ENCODE measurements at places on chromosomes 2 and 18.

DNA sequence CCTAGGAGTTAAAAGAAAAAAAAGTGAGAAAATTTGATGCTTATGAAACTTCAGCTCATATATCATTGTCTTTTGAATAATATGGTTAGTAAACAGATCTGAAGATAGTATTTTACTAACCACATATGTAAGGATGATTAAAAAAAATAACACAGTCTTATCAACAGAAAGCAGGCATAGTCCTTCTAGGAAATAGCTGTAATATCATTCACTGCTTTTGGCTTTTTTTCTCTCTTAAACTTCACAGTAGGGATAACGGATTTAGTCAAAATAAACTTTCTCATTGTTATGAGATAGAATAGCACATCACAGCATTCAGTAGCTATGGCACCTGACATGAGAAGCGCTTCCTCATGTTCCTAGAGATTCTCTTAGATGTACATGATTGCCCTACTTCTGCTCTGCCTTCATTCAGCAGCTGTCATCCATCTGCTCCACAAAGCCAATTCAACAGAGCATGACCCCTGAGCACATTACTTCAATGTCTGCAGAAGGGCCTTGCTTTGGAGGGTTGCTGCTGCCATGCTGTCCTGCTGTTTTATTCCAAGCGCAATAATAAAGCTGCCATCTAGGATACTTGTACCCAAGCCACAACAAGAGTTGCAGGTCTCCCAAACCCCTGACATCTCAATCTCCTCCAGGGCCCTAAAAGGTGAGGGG is 67.0 kb downstream of the TTC21B start:
- DNase-seq: no peak

- DNase-seq: no peak
Measured at GRCh38 chr2:218436992-218437391, 18.1 kb downstream of the VIL1 start.

DNA sequence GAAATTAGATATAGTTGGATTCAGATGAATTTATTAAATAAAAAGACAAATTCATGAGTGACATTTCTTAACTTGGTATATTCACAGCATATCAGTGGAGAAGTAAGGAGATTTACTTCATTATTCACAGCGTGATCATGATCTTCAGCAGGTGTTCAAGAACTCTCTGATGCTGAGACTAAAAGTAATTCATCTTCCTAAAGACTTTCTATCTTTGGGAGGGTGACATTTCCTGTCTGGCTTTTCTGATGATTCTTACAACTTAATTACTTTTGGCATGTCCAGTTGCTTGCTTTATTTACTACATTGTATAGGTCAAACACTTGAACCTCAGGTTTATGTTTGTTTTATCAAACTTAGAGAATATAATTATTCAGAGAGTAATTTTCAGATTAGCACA is 224.6 kb downstream of the PLCL1 start:
- DNase-seq: no peak

DNA sequence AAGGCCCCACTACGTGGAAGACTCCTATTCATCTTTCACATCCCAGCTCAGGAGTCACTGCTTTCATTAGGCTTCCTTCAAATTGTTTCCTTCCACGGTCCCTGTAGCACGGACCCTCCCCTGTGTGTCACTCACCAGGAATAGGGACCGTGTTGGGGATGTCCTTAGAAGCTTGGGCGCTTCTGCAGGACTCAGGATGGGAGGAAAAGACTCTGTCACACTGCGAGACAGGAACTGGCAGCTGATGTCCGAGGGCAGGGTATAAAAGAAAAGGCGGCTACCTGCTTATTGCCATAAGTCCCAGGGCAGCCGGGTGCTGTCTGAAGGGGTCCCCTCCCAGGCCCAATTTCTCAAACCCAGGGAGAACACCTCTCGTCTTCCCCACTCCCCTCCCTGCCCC is 79.1 kb downstream of the BCL2L11 start:
- DNase-seq: no peak

DNA sequence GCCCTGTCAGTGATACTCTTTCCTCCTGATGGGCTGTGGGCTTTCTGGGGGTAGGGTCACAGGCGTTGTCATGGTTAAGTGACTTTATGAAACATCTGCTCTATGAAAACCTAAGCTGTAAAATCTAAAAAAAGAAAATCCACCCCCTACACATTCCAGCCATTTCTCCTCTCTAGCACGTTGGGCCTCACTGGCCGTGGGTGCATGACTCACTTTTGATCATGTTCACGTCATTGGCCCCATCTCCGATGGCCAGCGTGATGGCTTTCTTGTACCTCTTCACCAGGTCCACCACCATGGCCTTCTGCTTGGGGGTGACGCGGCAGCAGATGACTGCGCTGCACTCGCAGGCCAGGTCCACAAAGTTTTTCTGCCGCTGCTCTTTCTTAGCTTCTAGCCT is 39.3 kb upstream of the NARS1 start:
- DNase-seq: no peak

DNA sequence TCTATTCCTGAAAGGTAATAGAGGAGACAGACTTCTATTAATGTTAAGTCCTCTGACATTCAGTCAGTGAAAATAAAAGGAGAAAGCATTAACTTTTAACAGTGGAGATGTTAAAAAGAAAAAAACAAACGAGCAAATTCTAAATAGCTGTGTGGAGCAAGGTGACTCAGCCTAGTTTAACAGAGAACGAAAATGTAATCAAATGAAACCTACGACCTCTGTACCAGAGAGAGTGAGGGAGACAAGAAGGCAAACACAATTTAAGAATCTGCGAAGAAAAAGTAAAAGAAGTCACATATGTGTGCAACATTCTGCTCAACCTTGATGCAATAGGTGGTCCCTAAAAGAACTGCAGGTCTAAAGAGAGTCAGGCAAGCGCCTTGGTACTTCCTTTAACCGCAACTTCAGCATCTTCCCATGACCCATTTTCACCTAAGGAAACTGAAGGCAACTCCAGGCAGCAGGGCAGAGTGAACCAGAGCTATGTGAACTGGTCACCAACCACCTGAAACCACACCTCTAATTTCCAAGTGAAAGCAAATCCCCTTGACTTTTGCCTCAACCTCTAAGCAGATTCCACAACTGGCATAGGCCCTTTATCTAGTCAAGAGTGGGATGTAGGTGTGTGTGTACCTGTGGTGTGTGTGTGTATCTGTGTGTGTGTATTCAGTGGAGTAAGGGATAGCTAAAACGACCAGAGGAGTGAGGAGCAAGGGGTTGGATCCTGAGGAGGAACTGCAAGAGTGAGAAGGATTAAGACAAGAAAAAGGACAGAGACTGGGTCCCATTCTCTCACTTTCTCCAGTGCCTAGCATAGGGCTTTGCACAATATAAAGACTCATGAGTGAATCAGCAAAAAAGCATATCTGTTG is 43.0 kb downstream of the FIGN start:
- DNase-seq: no peak

DNA sequence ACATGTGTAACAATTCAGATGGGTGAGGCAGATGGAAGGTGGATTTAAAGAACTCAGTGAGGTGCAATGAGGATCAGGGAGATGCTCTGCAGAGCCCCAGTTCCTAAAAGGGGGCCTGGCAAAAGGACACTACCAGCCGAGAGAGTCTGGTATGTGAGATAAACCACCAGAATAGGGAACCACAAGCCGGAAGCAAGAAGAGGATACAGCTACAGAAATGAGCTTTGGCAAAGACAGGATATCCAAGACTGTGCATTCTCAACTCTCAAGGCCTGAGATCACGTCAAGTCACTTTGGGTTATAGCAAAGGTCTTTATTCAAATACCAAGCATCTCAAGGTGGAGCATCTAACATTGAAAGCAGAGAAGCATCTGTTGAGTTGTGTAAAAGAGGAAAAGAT is 293.5 kb downstream of the ARHGAP15 start:
- DNase-seq: no peak

DNA sequence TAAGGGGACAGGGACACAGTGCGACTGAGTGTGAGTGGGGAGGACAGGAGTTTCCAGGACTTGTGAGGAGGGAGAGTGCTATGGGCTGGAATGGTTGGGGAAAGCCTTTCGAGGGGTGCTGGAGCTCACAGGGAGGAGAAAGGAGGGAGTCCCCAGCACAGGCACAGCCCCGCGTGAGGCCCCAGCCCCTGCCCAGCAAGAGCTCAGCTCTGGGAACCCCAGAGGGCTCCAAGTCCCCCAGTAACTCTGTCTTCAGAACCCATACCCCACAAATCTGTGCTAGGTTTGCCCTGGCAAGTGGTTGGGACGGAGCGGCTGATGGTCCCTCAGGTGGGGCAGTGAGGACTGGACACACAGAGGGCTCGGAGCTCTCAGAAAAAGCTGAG is 75.4 kb downstream of the SFXN5 start:
- no peak for DNase-seq

GRCh38 chr2:29246383-29247300 is 131.4 kb downstream of the CLIP4 start:
- DNase-seq: no peak

DNA sequence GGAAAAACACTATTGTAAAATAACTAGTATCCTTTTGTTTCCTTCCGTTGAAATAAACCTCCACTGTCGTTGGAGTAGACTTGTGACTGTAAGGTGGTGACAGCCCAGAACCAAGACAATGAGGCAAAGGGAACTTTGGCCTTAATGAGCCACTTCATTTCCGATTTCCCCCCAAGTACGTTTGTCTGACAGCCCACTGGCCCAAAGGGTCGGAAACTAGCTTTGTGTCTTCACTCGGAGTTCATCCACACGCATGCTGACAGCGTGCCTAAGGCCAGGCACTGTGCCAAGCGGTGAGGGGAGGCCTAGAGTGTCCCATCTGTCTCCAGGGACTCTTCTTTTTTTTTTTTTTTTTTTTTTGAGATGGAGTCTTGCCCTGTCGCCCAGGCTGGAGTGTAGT is 21.0 kb downstream of the HJURP start:
- DNase-seq: no peak

- DNase-seq: no peak
Measured at GRCh38 chr2:202763916-202764315, 107.7 kb downstream of the ICA1L start.

GRCh38 chr2:167924556-167924955 is 322.8 kb downstream of the STK39 start:
- DNase-seq: no peak

- peak; percentile 63 for DNase-seq
Measured at GRCh38 chr2:28958689-28959088, 22.4 kb upstream of the TOGARAM2 start.

GRCh38 chr2:143355870-143356269 is 226.7 kb downstream of the ARHGAP15 start:
- no peak for DNase-seq

DNA sequence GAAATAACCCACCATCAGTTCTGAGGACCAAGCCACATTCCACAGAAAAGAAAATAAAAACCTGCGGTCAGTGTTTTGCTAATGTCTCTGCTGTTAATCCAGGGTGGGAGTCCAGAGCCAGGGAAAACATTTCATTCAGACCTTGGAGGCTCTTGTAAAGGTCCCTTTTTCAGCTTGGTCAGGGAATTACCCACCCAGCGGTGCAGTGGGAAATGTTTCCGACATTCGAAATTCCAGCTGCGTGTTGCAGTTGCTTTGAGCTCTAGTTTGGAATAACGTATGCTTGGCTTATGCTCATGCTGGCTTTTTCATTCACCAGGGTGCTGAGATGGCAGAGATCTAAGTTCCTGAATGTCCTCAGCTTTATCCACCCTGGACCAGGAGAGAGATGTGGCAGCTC is 219.1 kb downstream of the TRIB2 start:
- DNase-seq: no peak

- no peak for DNase-seq
Measured at GRCh38 chr2:189092936-189093335, 86.6 kb downstream of the COL5A2 start.

DNA sequence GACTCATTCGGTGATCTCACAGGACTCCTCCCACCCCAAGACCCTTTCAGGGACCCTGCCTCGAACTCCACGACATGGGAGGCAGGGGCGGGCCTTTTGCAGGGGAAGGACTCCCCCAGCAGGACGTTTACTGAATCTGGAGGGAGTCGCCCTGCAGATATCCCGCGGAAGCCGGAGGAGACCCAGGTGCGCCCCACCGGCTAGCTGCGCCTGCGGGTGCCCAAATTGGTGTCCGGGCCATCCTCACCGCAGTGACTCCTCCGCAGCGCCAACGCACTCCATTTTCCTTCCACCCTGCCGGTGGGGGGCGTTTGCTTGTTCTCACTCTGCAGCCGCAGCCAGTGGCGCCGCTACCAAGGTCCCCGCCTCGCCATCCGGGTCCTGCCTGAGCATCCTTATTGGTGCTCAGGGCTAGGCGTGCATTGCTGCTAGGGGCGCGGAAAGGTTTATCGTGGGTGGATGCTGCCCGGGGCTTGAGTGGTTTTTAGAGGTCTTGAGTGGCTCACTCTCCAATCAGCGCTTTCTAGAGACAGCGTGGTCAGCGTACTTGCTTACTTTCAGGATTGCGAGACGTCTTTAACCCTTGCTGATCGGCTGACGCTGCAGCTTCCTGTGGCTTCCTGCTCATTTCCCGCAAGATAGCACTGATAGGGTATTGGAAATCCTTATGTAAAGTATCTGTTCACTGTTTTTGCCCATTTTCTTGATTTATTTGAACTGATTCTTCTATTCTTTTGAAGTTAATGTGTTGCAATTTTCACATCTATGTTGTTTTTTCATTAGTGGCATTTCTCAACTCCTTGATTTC is 81.4 kb downstream of the BIN1 start:
- DNase-seq: peak; percentile 57

- no peak for DNase-seq
Measured at GRCh38 chr2:25480561-25480960, 138.8 kb upstream of the DNMT3A start.

DNA sequence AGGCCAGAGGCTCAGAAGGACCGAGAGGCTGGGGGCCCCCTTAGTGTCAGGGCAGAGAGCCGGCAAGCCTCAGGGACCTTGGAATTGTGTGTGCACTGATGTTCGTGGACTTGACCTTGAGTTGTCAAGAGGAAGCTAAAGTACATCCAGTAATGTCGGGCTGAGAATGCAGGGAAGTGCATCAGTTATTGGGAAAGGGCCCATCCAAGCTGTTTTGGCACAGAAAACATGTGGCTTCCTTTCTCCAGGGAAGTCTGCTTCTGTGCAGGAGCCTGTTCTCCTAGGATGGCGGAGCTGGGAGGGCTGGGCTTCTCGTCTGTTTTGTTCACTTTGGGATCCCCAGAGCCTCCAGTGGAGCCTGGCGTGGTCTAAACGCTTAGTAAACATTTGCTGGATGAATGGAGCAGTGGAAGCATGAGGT is 23.7 kb downstream of the ATOH8 start:
- no peak for DNase-seq

GRCh38 chr2:131034122-131035051 is 58.9 kb downstream of the FAM168B start:
- DNase-seq: peak; percentile 22

DNA sequence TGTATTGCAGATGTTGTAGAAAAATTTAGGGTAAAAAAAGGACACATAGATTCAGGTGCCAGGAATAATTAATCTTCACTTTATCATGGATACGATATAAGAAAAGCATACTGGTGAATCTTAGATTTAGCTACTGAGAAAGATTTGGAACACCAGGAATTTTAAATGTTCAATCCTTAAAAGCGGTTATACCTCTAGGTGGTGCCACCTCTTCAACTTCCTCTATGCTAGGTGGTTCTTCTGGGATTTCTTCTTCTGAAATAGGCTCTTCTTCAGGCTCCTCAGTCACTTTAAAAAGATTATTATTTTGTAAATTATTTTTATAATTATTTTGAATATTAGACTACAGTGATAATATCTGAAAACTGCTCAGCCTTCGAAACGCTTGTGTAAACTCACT is 133.1 kb downstream of the TTN start:
- no peak for DNase-seq
